DMS79 treated with DMSO at 0.1 percent for 48 hours (cell line): ENCODE measurements at places on chromosomes 4 and X.

- DNase-seq = no peak
These were observed 17.9 kb upstream of the CDKN2AIP start for GRCh38 chr4:183426507-183426906.

GRCh38 chr4:103054030-103054429 lies 22.5 kb downstream of the SLC9B2 start:
- DNase-seq = no peak

- DNase-seq = peak; percentile 57
These were observed 921 bp upstream of the SETD7 start for GRCh38 chr4:139556724-139557555.

GRCh38 chr4:1172971-1173757 lies 781 bp upstream of the SPON2 start:
- DNase-seq = no peak

- DNase-seq = no peak
These were observed 28.1 kb upstream of the TXK start for GRCh38 chr4:48162162-48162561.

DNA sequence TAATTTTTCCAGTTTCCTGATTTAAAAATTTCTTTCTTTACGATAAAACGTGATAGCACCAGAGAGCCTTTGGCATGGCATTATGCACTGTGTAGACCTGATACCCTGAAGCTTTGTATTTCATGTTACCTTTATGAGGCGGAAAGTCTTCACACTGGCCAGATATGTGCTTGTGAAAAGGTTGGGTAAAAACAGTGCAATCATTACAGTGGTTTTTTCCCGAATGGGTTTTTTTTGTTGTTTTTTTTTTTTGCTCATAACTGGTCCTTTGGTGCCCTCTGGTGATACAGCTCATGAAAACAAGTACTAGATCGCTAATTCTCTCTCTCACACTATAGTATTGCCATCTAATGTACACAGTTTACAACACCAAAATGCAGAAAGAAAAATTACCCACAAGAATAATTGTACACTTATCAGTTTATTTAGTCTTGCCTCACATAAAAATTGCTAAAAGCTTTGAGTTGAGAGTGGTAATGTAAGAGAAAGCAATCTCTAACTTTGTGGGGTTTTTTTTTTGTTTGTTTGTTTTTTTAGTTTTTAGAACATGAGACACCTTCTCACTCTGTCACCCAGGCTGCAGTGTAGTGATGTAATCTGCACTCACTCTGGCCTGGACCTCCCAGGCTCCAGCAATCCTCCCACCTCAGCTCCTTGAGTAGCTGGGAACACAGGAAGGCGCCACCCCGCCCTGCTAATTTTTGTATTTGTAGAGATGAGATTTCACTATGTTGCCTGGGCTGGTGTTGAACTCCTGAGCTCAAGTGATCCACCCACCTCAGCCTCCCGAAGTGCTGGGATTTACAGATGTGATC lies 21.3 kb downstream of the SPCS3 start:
- DNase-seq = no peak

GRCh38 chrX:49272421-49272820 lies 2.8 kb downstream of the PPP1R3F start:
- no peak for DNase-seq

GRCh38 chr4:7422151-7422897 lies 12.4 kb downstream of the PSAPL1 start:
- DNase-seq = no peak

- peak; percentile 17 for DNase-seq
These were observed 581 bp upstream of the STK32B start for GRCh38 chr4:5050520-5051277.

- DNase-seq = no peak
These were observed 22.0 kb downstream of the SLC25A43 start for GRCh38 chrX:119421016-119421705.

- no peak for DNase-seq
These were observed 80.9 kb downstream of the RFC1 start for GRCh38 chr4:39285111-39285795.

DNA sequence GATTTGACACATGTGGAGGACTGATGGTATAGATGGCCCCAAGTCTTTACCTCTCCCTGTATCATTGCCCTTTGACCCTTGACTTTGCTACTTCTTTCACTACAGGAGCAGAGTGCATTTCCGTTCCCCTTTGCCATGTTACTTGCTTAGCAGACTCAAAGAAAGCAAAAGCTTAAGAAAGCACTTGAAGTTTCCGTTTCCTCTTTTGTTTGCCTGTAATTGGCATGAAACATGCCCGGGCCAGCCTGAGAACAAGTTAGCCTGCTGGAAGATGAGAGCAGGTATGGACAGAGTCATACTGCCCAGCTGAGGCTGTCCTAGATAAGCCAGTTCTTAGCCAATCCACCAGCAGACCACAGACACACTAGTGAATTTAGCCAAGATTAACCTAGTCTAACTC lies 206.0 kb downstream of the BCOR start:
- peak; percentile 49 for DNase-seq

DNA sequence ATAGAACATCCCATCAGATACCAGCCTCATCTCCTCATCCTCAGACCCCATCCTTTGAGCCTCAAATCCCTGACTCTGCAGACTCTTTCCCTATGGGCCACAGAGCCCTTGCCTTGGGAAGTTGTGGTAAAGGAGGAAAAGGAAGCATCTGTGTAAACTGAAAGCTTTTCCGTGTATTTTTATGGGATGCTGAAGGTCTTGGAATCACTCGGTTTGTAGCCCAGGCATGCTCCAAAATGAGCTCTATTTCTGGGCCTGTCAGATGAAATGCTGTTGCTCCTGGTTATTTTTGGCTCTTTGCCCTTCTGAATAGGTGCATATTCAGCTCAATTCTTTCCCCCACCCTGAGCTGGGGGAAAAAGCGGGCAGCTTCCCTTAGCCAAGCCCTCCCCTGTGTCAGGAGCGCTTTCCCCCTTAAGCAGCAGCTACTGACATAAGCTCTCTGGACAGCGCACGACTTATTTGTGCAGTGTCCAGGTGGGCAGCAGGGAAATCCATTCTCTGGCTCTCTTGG lies 5.0 kb upstream of the SEL1L3 start:
- no peak for DNase-seq

GRCh38 chr4:73499996-73500765 lies 18.6 kb downstream of the AFM start:
- DNase-seq = no peak

- no peak for DNase-seq
These were observed 142.7 kb downstream of the NPNT start for GRCh38 chr4:106038012-106038411.

DNA sequence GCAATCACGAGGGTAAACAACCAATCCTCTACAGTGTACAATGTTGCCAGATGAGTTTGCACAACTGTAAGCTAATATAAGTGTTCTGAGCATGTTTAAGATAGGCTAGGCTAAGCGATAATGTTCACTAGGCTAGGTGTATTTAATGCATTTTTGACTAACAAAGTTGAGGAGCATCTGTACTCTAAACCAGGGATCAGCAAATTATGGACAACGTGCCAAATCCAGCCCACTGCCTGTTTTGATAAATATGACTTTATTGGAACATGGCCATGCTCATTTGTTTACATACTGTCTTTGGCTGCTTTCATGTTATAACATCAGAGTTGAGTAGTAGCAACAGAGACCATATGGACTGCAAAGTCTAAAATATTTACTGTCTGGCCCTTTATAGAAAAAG lies 46.3 kb upstream of the ARHGEF6 start:
- peak; percentile 43 for DNase-seq

DNA sequence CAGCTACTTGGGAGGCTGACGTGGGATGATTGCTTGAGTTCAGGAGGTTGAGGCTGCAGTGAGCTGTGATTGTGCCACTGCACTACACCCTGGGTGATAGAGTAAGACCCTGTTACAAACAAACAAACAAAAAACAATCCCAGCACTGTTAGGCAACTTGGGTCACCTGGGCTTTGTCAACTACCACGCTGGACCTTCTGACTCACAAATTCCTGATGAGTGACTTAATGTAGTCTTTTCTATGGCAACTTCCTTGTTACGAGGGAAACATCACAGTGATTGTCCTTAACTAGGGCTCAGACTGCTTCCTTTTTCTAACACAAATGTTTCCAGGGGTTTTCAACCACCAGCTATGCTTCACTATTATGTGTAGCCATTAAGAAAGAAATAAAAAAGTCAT lies 128.8 kb upstream of the GPC4 start:
- DNase-seq = no peak

DNA sequence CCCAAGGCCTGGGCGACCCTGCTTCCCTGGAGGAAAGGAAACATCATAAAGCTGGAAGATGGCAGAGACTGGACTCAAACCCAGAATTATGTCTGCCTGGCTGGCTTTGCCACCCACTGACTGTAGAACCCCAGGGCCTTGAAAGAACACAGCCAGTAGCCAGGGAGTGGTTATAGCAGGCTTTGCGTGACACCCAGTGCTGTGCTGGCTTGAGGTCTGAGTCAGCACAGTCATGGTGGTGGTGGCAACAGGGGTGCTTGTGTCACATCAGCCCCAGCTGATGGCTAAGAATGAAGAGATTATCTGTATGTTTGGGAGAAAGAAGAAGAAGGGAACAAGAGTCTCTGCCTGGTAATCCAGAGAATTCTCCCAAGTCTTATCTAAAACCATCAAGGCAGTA lies 178.8 kb upstream of the SPIN4 start:
- no peak for DNase-seq

DNA sequence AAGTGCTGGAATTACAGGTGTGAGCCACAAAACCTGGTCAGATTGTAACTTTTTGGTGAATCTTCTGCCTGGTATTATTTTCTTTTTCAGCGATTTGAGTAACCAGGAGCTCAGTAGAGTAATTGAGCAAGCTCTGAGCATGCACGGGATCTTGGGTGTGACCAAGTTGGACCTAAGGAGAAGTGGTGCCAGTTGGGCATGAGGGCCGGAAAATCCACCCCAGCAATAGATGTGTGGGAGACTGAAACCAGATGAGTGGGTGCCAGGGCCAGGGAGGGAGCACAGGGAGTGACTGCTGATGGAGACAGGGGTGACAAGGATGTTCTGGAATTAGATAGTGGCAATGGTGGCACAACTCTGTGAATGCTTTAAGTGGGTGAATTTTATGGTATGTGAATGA lies 3.7 kb upstream of the CCNQ start:
- no peak for DNase-seq

DNA sequence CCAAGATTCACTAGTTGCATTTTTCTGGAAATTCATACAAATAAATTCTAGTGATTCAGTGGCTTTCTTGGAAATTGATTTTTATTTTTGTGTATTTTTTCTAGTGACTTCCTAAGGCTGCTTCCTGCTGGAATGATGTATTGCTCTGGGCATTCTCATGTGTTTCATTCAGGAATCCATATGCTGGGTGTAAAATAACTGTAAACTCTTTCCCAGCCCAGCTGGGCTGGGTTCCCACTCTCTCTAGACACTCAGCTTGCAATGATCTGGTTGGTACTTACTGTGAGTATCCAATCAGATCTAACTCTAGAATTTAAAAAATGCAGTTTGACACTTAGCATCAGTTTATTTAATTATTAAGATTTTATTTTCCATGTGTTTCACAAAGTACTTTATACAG lies 882.2 kb downstream of the STIM2 start:
- DNase-seq = no peak

- DNase-seq = no peak
These were observed 40.5 kb upstream of the BMP3 start for GRCh38 chr4:80989921-80990544.

DNA sequence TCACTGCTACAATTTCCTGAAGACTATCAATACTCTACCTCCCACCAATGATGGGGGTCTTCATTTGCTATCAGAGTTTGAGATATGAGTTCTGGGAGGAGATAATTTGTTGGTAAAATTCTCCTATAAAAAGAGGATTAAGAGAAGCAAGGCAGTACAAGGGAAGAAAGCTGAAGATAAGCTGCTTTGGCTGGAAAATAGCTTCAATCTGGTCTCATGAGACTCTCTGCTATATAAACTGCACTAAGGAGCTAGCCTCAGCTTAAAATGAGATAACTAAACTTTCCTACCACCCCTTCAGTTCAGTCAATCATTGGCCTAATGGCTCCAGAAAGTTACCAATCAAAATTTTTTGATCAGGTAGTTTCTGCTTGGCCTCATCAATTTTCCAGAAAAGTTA lies 2105.0 kb downstream of the ARAP2 start:
- DNase-seq = no peak

DNA sequence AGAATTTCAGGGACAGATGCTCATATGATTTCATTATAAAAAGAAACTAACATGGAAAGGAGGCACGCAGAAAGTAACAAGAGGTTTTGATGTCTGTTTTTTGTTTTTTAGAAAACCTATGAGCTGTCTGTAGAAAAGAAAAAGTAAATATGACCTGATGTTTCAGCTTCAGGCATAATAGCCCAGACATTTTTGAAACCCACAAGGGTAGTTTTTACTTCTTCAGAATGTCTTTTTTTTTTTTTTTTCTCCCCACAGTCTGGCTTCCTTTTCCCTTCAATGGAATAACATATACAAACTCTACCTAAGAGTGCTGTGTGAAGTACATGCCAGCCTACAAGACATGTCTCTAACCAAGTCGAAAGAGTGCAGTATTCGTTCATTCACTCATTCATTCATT lies 18.3 kb upstream of the STX18 start:
- no peak for DNase-seq

DNA sequence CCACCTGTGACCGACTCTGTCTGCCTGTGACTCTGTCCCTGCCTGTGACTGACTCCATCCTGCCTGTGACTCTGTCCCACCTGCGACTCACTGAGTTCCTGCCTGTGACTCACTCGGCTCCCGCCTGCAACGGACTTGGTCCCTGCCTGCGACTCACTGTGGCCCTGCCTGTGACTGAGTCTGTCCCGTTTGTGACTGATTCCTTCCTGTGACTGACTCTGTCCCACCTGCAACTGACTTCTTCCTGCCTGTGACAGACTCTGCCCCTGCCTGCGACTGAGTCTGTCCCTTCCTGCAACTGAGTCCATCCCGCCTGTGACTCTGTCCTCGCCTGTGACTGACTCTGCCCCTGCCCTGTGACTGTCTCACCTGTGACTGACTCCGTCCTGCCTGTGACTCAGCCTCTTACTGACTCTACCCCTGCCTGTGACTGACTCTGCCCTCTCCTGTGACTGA lies 9.6 kb upstream of the UVSSA start:
- DNase-seq = no peak

- no peak for DNase-seq
These were observed 25.3 kb downstream of the ACSL4 start for GRCh38 chrX:109707720-109708119.

DNA sequence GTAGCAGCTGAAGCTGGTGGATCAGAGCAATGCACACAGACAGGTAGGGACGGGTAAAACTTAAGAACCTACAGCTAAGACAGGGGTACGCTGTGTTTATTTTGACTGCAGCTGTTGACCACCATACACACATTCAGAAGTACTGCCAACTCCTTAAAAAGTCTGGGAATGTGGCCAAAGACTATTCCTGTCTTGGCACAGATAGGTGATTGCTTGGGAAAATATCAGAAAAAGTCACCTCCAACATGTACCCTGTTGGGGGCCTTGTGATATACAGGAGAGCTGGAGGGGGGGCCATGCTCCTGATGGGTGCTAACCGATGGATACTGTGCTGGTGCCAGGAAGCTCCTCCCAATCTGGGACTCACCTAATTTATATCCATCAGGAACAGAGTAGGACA lies 121.2 kb downstream of the VCX2 start:
- peak; percentile 41 for DNase-seq

GRCh38 chr4:165096776-165097175 lies 15.9 kb downstream of the TMEM192 start:
- peak; percentile 2 for DNase-seq
